Smooth muscle cell of the umbilical artery (primary cell): ENCODE measurements at places on chromosomes 6 and 20. TPM values are rescaled to one million over a fixed set of nuclear protein-coding genes. Genes with fewer than 3 reads are reported as not detected.

FAM110A gene
- total RNA-seq: 0.59 and 1.8 TPM in 2 replicates

TNNC2 gene
- not detected in 2 replicates for total RNA-seq

GSS gene
- total RNA-seq: 73.9 and 80.6 TPM in 2 replicates

SLC17A3 gene
- total RNA-seq: not detected in 2 replicates

IL17F gene
- total RNA-seq: not detected in 2 replicates

MYLK2 gene
- 0.14 TPM in 1 of 2 replicates, not detected in the other for total RNA-seq

PLEKHG1 gene
- 0.30 and 0.55 TPM in 2 replicates for total RNA-seq
